ENCODE measurements at places on chromosomes 6 and 20.

GRCh38 chr20:24102290-24102689 lies 113.7 kb upstream of the GGTLC1 start:
- DNase-seq: peak; percentile 18

- DNase-seq: no peak
Observed at GRCh38 chr6:124777863-124778262, 184.4 kb upstream of the RNF217 start.

DNA sequence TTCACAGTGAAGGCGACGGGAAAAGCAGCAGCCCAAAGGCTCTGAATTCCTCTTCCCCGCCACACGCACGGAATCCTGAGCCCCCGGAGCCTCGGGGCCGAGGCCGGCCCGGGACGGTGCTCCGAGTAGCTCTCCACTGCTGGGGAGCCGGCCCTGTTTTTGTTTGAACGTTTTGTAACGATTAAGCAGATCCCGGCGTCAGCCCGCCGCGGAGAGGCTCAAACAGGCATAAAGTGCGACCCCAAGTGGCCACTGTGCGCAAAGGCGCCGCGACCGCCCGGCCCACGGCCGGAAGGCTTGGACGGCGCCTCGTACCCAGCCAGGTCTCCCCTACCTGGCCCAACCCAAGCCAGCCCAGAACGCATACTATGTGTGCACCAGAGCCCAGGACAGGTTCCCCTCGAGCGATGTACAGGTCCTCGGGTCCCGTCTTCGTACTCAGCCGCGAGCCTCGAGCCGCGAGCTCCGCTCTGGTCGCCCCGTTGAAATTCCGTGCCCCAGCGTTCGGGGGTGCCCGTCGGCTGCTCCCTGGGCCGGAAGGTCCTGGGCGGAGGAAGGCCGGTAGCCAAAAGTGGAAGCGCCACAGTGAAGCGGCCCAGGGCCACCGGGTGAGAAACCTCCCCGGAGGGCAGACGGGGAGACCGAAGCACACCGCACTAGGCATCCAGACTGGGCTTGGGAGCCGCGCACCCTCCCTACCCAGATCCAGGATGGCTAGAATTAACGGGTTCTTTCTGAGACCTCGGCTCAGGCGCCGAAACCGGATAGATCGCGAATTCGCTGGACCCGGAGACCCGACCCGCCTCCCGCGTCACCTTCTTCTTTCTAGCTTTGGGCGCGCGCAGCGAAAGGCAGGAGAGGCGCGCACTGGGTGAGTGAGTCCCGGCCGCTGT lies 1.2 kb upstream of the MAFB start:
- peak; percentile 52 for DNase-seq

DNA sequence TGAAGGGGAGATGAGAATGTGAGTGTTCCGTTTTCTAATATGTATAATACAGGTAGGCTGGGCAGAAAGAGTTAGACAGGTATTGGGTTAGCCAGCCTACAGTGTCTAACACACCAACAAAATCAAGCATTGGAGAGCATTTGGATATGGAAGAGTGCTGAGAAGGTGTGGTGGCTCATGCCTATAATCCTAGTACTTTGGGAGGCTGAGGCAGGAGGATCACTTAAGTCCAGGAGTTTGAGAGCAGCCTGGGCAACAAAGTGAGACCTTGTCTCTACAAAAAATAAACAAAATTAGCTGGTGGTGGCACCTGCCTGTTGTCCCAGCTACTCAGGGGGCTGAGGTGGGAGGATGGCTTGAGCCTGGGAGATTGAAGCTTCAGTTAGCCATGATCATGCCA lies 38.6 kb upstream of the SLC23A2 start:
- no peak for DNase-seq

- no peak for DNase-seq
Observed at GRCh38 chr6:14269436-14269835, 151.9 kb downstream of the CD83 start.

GRCh38 chr6:32790306-32790705 lies 26.5 kb downstream of the HLA-DOB start:
- DNase-seq: no peak

GRCh38 chr6:135586388-135586787 lies 88.8 kb upstream of the AHI1 start:
- DNase-seq: no peak

GRCh38 chr6:2876210-2877056 lies 26.7 kb downstream of the SERPINB9 start:
- DNase-seq: no peak

- peak; percentile 20 for DNase-seq
Observed at GRCh38 chr20:33262658-33263065, 20.4 kb upstream of the BPIFB1 start.

DNA sequence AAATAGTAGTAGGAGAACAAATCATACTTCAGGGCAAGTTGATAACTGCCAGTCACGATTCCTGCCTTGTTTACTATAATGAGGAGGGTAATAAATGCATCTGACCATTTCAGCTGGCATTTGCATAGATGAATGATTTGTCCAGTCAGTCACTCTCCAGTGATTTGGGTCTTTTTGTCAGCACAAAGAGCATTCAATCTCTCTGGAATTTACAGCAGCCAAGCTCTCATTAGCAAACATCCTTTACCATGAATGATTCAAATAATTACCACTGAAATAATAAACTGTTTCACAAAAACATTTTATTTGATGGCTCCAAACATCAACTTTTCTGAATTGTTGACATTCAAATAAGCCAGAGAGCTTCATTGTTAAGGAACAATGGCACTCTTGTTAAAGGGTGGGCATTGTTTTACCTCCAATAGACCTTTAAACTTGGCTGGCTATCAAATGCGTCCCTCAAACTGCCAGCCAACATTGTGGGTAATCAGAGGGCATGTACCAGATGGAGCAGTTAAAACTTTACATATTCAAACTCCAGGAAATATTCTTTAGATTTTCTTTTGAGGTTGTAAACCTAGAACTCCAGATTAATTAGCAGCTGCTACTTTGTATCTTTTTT lies 30.0 kb upstream of the FBXL4 start:
- no peak for DNase-seq

- no peak for DNase-seq
Observed at GRCh38 chr20:21031666-21032065, 74.5 kb downstream of the LINC00237 start.

DNA sequence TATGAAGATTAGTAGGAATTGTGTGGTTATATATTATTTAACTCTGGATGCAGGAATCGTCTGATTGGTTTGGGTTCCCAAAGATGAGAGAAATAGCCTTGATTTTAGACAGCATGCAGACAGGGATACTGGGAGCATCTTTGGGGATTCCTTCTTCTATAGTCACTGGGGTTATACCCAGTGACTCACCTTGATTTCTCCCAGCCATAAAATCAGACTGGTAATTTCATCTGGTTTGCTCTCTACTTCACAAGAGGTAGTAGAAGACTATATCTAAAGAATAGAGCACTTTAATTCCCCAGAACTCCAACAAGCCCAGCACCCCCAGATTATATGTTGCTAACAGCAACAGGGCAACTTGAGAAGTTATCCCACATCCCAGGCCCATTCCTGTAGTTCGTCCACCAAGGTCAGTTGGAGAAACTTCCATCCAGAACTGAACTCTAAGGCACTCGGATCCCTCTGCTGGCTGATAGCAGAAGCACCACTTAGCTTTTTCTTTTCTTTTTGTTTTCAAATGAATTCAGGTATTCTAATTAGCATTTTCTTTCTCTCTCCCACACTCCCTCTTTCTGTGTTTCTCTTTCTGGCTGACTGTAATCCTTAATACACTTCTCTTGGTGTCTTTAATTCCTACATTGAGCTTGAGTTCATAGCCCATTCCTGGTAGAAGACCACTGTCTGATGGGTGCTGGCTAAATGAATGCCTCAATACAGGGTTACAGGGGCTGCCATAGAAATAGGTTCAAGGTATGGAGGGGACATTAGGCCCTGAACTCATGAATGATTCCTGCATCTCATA lies 20.4 kb upstream of the EFHC1 start:
- DNase-seq: peak; percentile 38

GRCh38 chr20:49906101-49906604 lies 9.2 kb downstream of the SPATA2 start:
- no peak for DNase-seq

DNA sequence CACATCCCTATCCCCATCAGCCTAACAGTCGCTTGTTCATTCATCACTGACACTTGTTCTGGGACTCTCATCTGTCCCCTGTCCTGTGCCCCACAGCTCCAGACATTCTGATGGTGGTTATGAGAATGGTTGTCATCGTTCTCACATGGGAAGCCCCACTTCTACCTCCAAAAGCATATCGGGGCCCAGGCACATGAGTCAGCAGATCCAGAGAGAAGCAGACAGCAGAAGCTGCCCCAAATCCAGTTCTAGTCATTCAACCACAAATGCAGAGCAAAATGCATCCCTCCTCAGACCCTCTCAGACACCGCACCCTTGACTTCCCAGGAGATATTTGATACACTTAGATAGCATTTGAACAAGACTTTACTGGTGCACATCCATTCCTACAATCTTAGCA lies 106.0 kb downstream of the FOXF2 start:
- no peak for DNase-seq

DNA sequence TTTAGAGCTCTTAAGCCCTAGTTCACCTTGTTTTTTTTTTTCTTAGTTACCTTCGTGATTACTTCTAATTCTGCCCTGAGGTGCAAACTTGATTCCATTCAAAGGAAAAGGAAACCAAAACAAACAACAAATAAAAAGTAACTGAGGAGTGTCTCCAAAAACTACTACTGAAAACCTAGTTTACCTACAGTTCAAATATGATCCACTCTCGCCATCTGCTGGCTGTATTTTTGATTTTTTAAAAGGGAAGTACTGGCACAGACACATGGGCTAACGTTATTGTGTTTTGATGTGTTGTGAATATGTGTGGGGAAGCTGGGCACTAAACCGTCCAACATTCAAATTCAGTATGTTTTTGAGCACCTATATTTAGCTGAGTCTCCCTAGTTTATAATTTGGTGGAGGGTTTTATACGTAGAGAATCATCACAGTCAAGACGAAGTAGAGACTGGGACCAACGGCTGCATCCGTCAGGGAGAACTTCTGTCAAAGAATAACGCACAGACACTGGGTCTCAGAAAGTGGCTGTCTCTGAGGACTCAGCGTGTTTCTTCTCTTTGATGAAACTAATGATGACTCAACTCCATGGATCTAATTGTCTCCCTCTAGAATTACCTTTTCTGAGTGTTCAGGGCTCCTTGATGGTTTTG lies 373.5 kb upstream of the BTBD3 start:
- DNase-seq: peak; percentile 10

DNA sequence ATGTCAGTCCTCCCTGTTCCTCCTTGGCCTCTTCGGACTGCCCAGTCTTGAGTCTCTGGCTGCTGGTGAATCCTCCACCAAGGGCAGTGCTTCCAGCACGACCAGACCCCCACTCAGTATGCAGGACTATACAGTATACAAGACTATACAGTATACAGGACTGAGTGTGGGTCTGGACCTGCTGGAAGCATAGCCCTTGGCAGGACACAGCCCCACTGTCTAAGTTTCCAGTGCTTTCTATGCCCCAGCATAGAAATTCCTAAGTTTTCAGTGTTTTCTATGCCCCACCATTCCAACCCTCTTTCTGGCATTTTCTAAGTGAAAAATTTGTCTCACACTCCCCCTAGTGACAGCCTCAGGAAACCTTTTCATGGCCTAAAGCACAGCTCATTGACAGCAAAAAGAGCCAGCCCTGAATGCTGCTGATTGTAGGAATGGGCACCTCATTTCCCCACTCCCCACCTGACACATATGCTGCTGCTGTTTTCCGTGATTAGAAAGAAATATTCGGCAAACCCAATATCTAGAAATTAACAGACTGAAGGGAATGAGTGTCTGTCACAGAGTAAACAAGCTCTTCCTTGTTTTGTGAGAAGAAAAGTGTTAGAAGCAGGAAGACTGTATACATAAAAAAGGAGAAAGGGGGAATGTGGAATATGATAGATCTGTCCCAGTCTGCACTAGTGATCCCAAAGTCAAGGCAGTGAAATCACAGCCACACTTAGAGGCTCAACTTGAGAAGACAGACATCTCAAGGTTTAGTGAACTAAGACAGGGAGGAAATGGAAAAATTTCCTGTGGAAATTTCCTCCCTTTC lies 206.9 kb downstream of the IBTK start:
- DNase-seq: no peak

GRCh38 chr20:64191002-64191401 lies 26.8 kb downstream of the MYT1 start:
- DNase-seq: no peak

DNA sequence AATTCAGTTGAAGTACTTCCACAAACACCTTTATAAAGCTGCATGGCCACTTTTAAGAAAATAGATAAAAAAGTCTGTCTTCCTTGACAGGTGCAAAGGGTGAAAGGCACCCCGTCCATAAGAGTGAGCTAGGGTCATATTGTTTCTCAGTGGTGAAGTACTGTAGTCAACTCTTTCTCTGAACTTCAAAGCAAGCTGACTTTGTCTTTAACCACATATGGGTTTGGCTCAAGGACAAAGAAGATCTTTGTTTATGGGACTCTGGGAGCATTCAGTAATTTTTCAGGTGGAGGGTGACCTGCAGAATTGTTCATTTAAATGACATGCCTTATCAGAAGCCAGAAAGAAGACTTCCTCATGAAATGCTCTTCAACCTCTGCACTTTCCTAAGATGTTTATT lies 49.3 kb upstream of the KLHL31 start:
- DNase-seq: no peak

GRCh38 chr20:33437141-33437911 lies 6.2 kb downstream of the SNTA1 start:
- DNase-seq: no peak

- DNase-seq: no peak
Observed at GRCh38 chr20:59807909-59808728, 125.3 kb downstream of the SYCP2 start.

- no peak for DNase-seq
Observed at GRCh38 chr6:119446115-119446554, 96.6 kb upstream of the MAN1A1 start.

DNA sequence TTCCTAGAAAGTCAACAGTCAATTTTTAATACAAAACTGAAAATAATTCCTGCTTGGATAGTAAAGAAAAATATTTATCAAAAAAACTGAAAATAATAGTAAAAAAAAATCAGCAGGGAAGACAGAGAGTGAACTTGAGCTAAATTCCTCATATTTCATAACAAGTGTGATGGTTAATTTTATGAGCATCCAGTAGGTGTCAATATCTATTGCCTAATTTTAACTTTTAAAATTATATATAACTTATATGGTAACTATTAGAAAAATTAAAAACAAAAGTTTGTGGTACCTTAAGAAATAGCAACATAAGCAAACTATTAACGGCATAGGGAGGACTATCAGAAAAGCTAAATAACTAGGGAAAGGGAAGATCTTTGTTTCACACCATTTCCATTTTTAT lies 2.1 kb downstream of the EPM2A start:
- no peak for DNase-seq

DNA sequence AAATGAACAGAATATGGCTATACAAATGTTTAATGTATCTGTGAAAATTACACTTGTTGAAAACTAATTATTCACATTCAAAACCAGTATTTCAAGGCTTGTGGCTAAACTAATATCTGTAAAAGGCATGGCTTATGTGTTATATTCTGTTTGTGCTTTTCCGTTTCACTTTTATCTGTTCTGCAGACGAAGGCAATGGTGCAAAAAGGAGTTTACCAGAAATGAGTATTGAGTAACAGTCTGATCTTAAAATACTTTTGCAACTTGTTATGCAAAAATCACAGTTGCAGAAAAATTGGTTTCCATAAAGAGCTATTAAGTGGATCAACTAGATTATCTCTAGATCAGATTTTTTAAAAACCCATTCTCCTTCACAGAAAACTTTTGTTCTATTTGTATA lies 9.4 kb upstream of the STX11 start:
- DNase-seq: no peak

Data from CD4-positive, alpha-beta T cell treated with Interleukin-1 beta for 1 hour (primary cell).